Hematopoietic multipotent progenitor cell (in vitro differentiated cells): ENCODE measurements at places on chromosomes 11 and 22.

- no peak for DNase-seq
These were observed 143.0 kb downstream of the TMEM135 start for GRCh38 chr11:87180742-87181141.

DNA sequence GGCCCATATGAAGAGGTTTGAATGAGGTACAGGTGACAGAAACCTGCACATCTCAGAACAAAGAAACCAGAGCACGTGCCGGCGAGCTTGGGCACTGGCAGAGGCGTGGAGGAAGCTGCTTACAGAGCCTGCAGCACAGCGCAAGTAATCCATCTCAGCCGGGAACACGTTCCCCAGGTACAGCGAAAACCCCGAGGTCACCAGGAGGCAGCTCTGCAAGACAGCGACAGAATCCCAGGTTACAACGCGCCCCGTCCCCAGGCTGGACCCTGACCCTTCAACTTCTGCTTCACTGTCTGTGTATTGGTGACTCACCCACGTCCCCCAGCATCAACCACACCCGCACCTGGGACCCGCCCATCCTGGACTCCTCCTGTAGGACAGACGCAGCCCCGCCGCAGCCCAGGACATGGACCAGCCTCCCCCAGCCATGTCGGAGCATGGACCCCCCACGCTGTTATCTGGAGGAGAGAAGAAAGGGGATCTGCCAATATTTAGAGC is 2.2 kb downstream of the MLC1 start:
- DNase-seq = no peak

GRCh38 chr11:35897019-35897418 is 46.8 kb upstream of the LDLRAD3 start:
- DNase-seq = no peak

- DNase-seq = peak; percentile 68
These were observed 15.7 kb downstream of the CRTAM start for GRCh38 chr11:122853971-122854446.

GRCh38 chr22:43213051-43213450 is 26.1 kb upstream of the TTLL12 start:
- no peak for DNase-seq

DNA sequence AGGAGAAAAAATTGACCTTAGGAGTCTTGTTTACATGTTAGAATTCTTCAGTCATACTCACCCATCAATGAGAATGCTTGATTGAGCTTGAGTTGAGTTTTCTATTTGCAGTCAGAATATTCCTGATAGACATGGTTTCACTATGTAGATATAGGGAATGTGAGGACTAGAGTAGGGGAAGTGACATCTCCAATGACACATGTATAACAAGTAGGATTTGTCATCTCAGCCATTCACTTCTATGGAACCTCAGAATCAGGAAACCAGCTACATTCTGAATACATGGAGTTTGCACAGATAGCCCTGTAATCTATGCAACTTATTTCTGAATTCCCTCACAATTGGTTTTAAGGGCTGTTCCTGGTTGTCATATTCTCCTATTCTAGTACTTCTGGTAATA is 20.1 kb upstream of the OR9Q1 start:
- no peak for DNase-seq

DNA sequence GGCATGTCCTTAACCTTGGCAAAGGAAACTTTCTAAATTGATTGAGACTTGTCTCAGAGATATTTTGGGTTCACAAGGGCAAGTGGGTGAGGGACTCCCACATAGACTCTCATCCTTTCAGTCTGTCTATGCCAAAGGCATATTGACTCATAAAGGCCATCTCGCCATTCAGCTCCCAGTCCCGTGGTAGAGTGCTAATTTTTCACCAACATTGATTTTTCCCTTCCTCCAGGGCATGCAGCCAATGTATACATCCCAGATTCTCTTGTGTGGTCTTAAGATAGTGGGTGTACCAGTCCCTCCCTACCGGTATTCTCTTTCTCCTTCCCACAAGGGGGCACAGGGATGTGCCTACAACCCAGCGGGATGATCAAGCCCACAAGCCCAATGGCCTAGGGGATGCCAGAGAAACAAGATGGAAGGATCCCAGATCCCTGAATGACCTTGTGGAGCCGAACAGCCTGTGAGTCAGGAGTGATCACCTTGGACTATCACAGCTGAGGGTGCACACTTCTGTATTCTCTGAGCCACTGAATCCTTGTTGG is 7.9 kb downstream of the C11orf96 start:
- DNase-seq = no peak

DNA sequence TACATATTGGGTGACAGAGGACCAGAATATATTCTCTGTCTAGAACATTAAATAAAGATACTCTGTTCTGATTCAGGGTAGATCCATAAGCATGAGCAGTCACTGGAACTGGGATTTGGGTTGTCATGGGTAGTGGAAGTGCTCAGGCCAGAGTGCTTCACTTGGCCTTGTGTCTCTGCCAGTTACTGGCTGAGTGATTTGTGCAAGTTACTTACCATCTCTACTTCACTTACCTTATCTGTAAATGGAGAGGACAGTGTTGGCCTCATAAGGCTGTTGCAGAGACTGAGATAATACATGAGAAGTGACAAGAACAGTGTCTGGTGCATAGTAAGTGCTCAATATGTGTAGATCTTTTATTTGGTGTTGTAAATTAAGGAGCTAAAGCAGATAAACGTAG is 17.6 kb downstream of the ATXN10 start:
- no peak for DNase-seq

DNA sequence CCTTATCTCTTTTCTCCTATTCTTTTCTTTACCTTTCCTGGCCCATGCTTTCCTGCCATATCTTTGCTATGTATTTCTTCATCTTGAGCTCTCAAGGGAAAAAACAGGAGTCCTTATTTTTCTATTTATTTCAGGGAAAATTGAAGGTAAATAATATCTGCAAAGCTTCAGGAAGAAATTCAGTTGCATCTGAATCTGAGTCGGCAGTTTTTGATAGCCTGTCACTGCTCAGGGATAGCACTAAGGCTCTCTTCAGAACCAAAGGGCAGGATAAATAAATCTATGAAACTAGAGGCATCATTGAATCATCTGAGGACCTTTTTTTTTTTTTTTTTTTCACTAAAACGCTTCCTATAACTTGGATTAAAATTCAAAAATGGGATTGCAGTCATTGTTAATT is 288.9 kb downstream of the TMEM135 start:
- no peak for DNase-seq

DNA sequence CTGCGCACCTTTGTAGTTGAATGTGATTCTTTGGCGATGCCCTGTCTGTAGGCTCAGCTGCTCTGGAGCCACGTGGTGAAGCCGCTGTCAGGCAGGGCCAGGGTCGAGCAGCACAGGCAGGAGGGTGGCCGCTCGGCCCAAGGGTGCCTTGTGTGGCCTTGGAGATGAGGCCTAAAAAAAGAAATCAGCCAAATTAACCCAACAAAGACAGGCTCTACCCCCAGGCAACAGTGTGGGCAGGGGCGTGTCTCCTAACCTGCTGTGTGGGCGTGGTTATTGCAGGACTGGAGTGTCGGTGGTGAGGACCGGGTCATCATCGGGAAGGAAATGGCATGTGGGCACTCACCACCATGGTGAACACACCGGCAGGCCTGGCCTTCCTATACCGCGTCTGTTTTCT is 34.3 kb downstream of the CTTN start:
- DNase-seq = no peak

DNA sequence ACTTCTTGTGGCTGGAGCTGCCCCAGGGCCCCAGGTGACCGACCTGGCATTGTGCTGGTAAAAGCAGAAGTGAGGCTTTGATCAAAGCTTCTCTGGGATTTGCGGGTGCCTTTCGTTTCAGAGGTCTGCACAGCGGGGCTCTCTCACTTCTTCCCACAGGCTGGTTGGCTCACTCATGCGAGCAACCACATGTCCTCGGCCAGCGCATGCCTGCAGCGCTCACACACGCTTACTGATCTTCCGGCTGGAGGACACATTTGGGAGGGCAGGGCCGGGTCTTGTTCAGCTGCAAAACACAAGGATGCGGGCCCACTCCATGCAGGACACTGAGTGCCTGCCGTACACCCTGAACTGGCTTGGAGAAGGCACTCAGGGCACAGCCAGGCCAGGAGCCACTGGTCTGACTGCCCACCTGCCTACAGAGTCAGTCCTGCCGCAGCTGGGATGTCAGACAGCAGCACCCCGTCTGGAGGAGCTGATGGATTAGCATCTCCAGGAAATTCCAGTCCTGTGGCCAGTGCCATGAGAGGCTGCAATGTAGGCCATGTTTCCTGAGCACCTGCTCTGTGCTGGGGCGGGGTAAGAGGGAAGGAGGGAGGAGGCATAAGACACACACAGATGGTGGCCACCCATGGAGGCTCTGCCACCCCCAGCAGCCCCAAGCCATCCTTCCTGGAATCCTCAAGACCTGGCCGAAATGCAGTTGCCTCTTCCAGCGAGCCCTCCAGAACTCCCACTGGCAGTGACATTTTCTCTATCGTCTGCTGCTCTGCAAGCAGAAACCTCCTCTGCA is 1383.2 kb downstream of the BRD1 start:
- DNase-seq = no peak

- no peak for DNase-seq
These were observed 8.1 kb downstream of the OR8A1 start for GRCh38 chr11:124577716-124578427.

DNA sequence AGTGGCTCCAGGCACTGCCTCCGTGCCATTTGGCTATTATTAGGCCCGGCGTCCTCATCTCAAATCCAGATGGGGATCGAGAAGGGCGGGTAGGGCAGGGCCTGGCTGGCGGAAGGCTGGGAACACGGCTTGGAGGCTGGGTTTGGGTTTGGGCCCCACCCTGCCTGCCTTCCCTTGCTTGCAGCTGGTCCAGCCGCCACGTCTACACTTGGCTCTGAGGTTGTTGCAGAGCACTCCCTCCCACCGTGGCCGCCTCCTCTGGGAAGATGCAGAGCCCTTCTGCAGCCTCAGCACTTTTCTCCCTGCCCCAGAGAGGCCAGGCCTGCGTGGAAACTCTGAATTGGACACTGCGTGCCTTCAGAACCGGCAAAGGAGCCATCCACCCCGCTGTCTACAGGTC is 5.2 kb upstream of the SMTN start:
- no peak for DNase-seq

DNA sequence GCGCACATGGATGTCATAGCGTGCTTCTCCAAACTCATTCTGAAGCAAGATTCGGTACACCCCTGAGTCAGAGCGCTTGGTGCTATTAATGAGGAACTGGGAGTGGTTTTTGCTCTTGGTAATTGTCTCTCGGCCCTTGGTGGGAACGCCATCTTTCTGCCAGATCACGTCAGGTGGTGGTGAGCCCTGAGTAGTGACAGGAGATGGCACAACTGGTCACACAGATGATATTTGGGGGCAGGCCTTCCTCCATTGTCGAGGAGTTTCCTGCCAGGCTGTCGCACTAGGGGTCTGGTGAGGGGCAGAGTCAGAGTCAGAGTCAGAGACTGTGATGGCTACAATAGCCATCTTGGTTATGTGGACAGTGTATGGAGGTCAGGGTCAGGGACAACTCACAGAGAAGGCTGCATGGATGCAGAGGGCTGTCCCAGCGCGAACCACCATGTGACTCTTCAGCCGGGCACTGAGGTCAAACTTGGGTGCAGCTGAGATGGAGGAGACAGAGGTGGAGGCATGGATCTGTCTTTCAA is 9.3 kb downstream of the TMEM86A start:
- DNase-seq = no peak

DNA sequence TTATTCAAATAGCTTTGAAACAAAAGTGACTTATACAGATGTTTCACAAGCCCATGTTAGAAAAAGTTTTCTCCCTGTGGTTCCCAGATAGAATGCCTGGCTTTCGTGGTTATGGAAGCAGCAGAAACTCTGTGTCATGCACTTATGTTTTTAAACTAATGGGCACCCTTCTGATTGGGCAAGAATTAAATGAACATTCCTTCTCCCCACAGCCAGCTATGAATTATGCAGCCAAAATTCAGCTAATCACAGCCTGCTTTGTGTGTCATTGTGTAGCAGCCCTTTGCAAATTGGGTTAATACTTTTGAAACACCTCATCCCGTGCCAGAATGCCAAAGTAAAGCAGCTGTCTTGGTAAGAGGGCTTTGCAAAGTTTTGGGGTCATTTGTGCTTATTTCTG is 46.9 kb downstream of the PANX1 start:
- no peak for DNase-seq

DNA sequence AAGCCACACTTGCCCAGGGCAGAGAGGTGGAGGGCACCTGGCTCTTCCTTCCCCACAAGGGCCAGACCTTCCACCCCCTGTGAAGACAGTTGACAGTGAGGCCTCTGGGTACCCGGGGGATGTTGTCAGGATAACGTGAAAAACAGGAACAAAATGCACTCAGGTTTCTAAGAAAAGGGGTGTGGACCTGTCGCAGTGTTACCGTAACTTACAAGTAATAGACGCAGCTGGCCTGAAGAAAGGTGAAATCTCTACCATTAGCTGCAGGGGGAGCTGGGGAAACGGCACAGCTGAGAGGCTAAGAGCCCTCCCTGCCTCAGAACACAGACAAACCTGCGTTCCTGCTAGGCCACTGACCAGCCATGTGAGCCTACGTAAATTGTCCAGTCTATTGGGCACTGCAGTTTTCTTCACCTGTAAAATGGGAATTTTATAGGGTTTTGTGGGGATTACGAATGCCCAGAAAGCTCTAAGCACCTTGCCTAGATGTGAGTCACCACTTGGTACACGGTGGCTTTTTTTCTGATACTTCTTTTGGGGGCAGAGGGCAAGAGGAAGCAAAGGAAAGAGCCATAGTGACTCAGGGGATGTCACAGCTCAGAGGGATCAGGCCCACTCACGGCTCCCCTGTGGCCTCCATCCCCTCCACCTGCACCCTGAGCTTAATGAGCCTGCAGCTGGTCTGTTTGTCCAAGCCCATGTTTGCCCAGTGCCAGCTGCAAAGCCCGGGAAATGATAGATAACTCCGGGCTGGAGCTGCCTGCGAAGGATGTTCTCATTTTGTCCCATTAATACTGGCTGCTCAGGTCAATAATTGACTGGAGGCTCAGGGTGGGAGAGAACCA is 18.4 kb upstream of the CABP7 start:
- peak; percentile 85 for DNase-seq

GRCh38 chr11:106507645-106508306 is 430.3 kb downstream of the AASDHPPT start:
- DNase-seq = no peak

- DNase-seq = no peak
These were observed 18.2 kb upstream of the GRAMD4 start for GRCh38 chr22:46602025-46602424.

- DNase-seq = no peak
These were observed 7.8 kb downstream of the KRTAP5-9 start for GRCh38 chr11:71556018-71556417.

DNA sequence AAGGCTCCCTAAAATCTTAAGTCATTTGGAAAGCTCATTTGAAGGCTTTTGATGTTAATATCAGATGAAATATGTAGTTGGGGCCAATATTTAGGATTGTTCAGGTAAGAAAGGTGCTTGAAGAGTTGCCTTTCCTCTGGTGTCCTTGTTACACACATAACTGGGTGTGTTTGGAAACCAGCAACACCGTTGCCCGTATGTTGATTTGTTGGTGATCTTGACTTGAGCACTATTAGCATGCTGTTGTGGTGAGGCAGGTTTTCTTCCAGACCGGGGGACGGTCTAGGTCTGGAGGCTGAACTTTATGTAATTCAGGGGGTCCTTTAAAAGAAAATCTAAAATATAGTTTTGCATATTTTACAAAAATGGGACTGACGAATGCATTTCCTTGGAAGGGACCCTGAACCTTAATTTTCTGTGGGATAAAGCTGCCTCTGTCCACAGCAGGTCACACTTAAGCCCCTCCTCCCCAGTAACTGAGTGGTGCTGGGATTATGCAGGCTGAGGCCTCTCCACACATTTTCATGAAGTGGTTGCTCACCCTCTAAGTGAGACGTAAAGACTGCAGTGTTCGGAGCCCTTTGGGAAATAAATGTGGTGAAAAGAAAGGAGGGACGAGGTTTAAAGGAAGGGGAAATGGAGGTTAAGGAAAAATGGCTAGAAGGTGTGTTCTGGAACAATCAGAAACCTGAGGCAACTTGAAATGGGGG is 1.8 kb downstream of the YWHAH start:
- DNase-seq = no peak
